ENCODE measurements at places on chromosomes 5 and 9. TPM values are rescaled to one million over a fixed set of nuclear protein-coding genes. Genes with fewer than 3 reads are reported as not detected.

PLEKHG4B gene
- 1.1 TPM for total RNA-seq

GRCh38 chr9:93464876-93465275 is 11.5 kb upstream of the FAM120AOS start:
- no peak for DNase-seq

GRCh38 chr9:137974746-137975526 is 97.4 kb downstream of the CACNA1B start:
- DNase-seq, result no peak

PCDHA9 gene
- total RNA-seq, result under 0.01 TPM

- DNase-seq, result no peak
Measured at GRCh38 chr5:138240650-138241385, 27.7 kb upstream of the CDC23 start.

GRCh38 chr5:96432216-96433065 is 607 bp downstream of the PCSK1 start:
- DNase-seq, result no peak

DNA sequence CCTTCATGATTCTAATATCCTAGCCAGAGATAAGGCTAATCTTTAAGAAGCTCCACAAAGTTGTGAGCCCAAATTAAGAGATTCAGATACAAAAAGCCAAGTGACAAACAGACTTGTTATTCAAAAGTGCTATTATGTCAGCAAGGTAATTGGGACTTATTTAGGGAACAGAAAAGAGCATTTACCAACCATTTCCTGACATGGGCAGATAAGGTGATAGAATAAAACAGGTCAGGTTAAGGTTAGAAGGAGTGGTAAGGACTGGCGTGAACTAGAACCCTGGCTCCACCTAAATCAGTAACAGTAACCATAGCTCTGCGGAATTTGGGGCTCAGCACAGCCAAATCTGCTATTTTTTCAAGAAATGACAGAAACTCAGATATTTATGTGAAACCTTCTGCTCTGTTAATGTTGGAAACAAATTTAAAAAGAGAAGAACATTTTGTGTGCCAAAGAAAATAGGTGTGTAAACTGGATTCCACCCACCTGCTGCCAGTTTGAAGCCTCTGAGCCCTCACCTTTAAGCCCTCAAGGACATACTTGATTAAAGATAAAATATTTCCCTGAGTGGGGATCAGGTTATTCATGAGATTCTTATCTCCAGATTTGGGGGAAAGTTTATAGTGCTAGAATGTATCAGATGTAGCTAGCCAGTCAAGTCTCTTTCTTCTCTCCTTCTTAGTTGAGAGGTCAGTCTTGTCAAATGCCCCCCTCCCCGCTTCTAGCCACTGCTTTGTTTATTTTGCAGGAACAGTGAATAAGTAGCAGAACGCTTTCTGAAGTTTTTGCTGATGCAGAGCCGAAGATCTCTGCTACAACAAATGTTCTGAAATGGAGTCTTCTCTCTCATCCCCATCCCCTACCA is 10.2 kb upstream of the ERMP1 start:
- DNase-seq, result no peak

GRCh38 chr5:4703931-4704458 is 436.1 kb upstream of the ADAMTS16 start:
- DNase-seq, result no peak

BAG1 gene
- 4.5 TPM for total RNA-seq

CBY3 gene
- total RNA-seq, result 0.18 TPM

NEUROG1 gene
- total RNA-seq, result not detected

SLC36A3 gene
- total RNA-seq, result not detected

GRCh38 chr5:61299261-61299681 is 32.8 kb upstream of the ZSWIM6 start:
- DNase-seq, result no peak

KLHL3 gene
- 4.1 TPM for total RNA-seq

DNA sequence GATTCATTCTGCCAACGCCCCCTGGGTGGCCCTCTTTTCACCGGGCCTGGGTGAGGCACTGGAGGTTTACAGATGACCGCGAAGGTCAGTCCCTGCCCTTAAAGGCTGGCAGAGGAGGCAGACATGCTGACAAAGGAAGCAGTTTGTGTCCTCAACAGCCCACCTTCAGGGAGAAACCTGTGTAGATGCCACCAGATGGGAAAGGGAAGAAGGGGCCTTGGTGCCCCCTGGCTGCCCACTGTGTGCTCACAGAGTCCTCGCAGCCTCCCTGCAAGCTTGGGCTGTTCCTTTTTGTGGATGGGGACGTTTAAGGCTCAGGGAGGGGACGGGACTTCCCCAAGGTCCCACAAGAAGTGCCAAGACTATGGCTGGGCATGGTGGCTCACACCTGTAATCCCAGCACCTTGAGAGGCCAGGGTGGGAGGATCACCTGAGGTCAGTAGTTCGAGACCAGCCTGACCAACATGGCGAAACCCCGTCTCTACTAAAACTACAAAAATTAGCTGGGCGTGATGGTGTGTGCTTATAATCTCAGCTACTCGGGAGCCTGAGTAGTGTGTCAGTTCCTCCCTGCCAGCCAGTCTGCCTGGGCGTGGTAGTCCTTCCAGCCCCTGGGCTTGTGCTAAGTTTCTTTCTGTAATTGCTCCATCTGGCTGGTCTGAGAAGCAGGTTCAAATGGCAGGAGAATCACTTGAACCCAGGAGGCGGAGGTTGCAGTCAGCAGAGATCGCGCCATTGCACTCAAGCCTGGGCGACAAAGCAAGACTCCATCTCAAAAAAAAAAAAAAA is 36.2 kb downstream of the NEK6 start:
- no peak for DNase-seq

DNA sequence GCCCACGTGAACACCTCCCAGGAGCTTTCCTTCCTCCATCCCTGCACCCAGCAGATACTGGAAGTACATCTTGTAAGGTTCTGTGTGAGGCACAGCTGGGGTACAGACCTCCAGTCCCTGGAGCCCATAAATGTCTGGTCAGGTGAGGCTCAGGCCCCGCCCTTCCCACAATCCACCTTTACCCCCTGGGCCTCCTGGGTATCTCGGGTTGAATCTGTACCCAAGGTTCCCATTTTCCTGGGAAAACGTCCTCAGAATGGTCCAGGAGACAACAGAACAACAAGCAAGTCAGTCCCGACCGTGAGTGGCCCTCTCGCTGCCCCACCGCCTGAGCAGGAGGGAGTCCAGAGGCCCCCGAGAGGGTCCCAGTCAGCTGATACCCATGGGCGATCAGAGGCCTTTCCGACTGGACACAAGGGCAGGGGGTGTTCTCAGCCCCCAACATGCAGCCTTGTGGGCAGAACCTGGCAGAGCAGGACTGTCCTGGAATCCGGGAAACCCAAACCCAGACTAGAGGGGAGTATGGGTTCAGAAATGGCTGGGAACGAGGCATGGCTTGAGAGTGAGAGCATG is 4.3 kb downstream of the SPATA31E1 start:
- DNase-seq, result no peak

GRCh38 chr5:1161108-1161832 is 40.1 kb upstream of the SLC6A19 start:
- DNase-seq, result no peak

DNA sequence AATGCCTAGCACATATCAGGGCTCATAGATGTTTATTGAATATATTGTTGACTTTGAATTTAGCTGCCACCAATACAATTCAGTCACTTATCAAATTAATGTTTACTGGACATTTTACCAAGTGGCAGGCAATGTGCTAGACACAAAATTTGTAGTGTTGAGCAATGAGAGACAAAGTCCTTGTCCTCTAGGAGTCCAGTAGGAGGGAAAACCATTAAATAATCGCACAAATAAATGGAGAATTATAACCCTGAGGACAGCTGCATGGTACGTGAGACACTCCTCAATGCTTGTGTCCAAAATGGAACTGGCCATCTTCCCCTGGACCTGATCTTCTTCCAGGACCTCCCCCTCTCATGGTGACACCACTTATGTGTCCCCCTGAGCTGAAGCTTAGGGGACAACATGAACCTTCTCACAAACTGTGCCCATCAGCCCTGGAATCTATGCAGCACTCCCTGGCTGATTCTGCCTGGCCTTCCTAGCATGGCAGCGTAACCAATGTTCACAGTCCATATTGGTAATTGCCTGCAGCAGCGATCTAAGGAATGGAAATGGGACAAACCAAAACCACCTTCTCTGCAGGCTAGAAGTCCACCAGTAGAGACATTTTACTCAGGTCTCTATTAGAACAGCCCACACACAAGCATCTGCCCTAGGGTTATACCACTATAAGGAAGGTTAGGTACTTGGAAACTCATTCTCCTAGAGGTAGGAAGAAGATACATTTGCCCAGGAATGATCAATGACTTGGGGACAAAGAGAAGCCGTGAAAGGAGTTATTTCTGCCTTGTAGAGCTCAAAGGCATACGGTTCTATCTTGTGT is 75.5 kb downstream of the FGF1 start:
- no peak for DNase-seq

KCNV2 gene
- total RNA-seq, result not detected

- DNase-seq, result no peak
Measured at GRCh38 chr9:102069969-102070368, 331.5 kb upstream of the GRIN3A start.

AQP7 gene
- total RNA-seq, result 0.28 TPM

- no peak for DNase-seq
Measured at GRCh38 chr9:74277532-74277931, 219.6 kb upstream of the RORB start.

- no peak for DNase-seq
Measured at GRCh38 chr5:55731848-55732247, 6.0 kb upstream of the DDX4 start.

ZNF346 gene
- 14.7 TPM for total RNA-seq
